ENCODE measurements at places on chromosomes 16 and 17.
A peak's percentile ranks its signal among the peaks of the same experiment; 100 is the strongest.

GRCh38 chr16:54093281-54093680 is 193.3 kb downstream of the IRX3 start:
- H3K4me1 ChIP-seq, result no peaks in the 10 kb centered on the region
- DNase-seq, result no peak
- no peaks in the 10 kb centered on the region for H3K36me3 ChIP-seq
- H3K27me3 ChIP-seq, result no peaks in the 10 kb centered on the region
- no peak overlapping the region for H3K4me3 ChIP-seq
- H3K27ac ChIP-seq, result no peak overlapping the region

- DNase-seq, result no peak
- H3K4me1 ChIP-seq, result no peaks in the 10 kb centered on the region
- H3K27me3 ChIP-seq, result no peaks in the 10 kb centered on the region
- H3K27ac ChIP-seq, result no peak overlapping the region
Measured at GRCh38 chr16:83301971-83302370, 505.8 kb upstream of the HSBP1 start.

GRCh38 chr16:83128041-83128440 is 501.3 kb downstream of the CDH13 start:
- H3K4me1 ChIP-seq, result no peaks in the 10 kb centered on the region
- H3K4me3 ChIP-seq, result no peak overlapping the region
- DNase-seq, result no peak
- no peaks in the 10 kb centered on the region for H3K27me3 ChIP-seq
- H3K27ac ChIP-seq, result no peak overlapping the region

DNA sequence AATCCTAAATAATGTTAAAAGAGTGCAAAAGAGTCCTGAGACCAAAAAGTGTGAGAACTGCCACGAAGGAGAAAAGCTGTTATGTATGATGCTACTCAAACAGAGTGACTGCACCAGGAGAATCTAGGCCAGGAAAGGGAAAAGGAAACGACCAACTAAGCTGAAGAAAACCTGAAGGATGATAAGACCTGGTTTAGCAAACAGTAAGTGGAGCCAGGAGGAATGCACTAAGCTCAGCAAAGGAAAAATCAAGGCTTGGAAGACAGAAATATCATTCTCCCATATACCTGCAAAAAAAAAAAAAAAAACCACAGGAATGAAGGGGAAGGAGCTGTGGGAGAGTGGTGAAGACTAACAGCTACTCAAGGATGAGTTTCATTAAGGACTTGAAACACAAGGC is 21.1 kb downstream of the CMC2 start:
- H3K27me3 ChIP-seq, result no peaks in the 10 kb centered on the region
- H3K4me3 ChIP-seq, result no peak overlapping the region
- DNase-seq, result no peak
- H3K36me3 ChIP-seq, result peaks cover 44% of the 10 kb centered on the region
- H3K27ac ChIP-seq, result no peak overlapping the region

GRCh38 chr17:44038604-44039011 is 23.8 kb upstream of the TMEM101 start:
- H3K4me3 ChIP-seq, result no peak overlapping the region

DNA sequence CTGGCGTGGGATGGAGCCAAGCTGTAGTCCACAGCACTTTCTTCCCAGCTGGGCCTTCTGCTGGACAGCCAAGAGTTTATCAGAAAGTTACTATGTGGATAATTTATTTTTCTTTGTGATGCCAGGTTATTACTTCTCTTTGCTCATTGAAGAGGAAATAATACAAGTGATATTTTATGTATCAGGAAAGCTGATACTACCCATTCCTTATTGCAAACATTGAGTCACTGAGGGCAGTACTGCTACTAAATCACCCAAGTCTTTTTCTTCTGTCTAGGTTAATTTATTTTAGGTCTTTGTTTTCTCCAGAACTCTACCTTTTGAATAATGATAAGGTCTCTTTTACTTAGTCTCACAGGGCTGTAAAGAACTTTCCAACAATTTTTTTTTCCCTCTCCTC is 8.3 kb downstream of the NUP93 start:
- no peak overlapping the region for H3K27ac ChIP-seq
- peaks cover 14% of the 10 kb centered on the region for H3K4me1 ChIP-seq
- no peaks in the 10 kb centered on the region for H3K27me3 ChIP-seq
- no peak for DNase-seq

DNA sequence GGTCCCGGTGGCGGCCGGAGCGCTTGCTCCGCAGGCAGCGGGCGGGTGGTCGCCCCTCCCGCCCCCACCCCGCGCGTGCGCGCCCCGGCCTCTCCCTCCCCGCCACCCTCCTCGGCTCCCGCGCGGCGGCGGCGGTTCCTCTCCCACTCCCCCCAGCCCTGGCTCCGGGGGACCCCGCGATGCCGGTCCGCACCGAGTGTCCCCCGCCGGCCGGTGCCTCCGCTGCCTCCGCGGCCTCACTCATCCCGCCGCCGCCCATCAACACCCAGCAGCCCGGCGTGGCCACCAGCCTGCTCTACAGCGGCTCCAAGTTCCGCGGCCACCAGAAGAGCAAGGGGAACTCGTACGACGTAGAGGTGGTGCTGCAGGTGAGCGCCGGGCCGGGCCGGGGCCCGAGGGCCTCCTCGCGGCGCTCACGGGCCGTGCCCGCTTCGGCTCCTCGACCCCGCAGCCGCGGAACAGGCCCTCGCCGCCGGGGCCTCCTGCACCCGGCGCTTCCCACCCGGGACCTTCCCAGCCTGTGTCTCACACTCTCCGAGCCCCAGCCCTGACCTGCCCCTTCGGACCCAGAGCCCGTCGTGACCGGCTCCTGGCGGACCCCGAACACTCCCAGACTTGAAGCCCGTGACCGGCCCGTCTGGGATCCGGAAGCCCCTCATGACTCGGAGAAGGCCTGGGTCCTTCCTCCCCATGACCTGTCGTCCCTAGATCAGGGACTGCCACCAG is 490 bp downstream of the GID4 start:
- peak overlapping the region; percentile 84 for H3K27ac ChIP-seq
- DNase-seq, result no peak
- H3K4me1 ChIP-seq, result peaks cover 50% of the 10 kb centered on the region

DNA sequence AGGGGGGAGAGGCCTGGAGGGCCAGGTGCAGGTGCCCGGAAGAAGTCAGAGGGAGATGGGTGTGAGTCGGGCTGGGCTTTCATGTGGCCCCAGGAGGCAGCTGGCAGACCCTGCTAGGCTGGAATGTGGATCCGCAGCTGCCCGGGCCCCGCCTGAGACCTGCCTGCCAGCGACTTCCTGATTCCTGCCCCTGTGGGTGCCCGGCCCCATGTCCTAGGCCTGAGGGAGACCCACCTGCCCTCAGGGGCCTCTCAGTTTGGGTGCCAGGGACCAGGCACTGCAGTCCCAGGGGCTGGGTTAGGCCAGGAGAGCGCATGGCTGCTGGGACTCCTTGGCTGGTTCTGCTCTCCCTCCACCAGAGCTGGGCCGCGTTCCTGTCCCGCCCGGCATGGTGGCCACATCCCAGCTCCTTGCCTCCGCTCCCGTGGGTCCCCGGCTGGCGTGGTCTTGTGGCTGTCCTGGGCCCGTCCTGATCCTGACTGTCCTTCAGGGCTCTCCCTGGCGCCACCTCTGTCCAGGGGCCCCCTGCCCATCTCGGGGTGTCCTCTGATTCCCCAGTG is 22.1 kb upstream of the SPNS2 start:
- H3K27ac ChIP-seq, result no peak overlapping the region
- H3K4me3 ChIP-seq, result no peak overlapping the region

DNA sequence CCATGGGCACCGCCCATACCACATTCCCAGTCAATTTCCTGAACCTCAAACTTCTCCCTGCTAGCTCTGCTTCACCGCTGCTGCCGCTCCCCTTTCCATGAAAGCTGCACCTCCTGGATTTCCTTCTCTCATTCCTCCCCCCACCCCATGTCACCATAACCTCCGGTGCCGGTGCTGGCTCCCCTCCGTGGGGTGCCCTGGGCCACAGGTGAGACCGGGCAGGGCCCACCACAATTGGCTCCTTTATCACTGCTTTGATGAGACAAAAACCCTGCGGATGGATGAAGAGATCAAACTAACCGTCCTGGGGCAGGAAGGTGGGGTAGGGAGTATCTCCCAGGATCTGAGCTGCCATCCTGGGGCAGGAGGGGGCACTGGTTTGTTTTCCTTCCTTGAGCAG is 111.3 kb upstream of the LHX1 start:
- no peak overlapping the region for H3K4me3 ChIP-seq
- H3K36me3 ChIP-seq, result no peaks in the 10 kb centered on the region
- no peaks in the 10 kb centered on the region for H3K4me1 ChIP-seq
- no peak overlapping the region for H3K27ac ChIP-seq
- no peak for DNase-seq
- peaks cover 62% of the 10 kb centered on the region for H3K27me3 ChIP-seq

- H3K4me3 ChIP-seq, result no peak overlapping the region
- peaks cover 6% of the 10 kb centered on the region for H3K4me1 ChIP-seq
- no peak for DNase-seq
- H3K36me3 ChIP-seq, result no peaks in the 10 kb centered on the region
Measured at GRCh38 chr17:50625032-50625871, 9.4 kb upstream of the ABCC3 start.

GRCh38 chr16:89481356-89481955 is 8.9 kb downstream of the ANKRD11 start:
- no peak overlapping the region for H3K4me3 ChIP-seq
- peaks cover 44% of the 10 kb centered on the region for H3K36me3 ChIP-seq
- H3K4me1 ChIP-seq, result peaks cover 86% of the 10 kb centered on the region
- DNase-seq, result no peak
